ENCODE measurements at places on chromosomes 4 and X. TPM values are rescaled to one million over a fixed set of nuclear protein-coding genes. Genes with fewer than 3 reads are reported as not detected.
A peak's percentile ranks its signal among the peaks of the same experiment; 100 is the strongest.

DNA sequence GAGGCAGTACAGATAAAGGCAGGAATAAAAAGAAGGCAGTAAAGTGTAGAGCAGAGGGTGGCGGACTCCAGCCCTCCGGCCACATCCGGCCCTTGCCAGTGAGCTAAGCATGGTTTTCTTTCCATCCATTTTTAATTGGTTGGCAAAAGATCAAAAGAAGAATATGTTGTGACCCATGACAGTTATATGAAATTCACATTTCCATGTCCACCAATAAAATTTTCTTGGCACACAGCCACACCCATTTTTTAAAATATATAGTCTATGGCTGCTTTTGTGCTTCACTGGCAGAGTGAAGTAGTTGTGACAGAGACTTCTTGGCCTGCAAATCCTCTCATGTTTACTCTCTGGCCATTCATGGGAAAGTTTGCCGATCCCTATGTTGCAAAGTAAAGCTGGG is 29.8 kb downstream of the SLC9A6 start:
- no peak for ATAC-seq

Gene PCSK1N
- total RNA-seq = 7.4 TPM

DNA sequence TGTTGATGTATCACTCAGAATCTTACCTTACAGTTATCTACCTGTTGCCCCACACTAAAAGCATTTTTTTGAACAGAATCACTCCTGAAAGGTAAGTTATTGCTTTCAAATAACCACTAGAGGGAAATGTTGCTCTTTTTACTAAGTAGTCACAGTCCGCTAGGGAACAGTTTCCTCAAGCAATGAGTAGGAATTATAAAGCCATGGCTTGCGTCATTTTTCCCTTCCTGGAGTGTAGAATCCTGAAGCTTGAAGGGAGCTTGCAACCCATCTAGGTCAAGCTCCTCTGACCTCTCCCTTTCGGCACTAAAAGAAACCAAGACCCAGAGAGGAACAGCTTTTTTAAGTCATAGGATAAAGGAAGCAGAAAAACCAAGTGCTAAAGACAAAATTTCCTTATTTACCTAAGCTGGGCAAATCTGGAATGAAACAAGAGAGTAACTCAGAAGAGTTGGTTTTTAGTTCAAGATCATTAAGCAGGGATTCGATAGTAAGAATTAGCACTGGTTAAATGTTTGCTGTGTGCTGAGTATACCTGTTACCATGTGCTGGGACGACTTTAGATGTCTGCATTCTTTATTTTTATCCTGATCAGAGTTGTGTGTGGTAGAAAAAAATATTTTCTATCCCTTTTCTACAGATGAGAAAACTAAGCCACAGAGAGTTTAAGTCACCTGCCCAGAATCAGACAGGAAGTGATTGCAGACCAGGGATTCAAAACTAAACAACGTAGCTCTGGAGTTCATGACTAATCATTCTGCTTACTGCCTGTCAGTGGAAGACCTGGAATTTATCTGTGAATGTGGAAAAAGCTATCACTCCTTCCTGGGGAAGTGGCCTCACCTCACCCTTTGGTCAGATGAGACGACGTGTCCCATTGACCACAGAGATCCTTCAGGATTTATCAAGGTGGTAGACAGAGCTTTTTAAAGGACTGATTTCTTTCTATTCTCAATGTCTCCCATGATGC is 631.5 kb downstream of the RAB28 start:
- ATAC-seq = peak; percentile 77

DNA sequence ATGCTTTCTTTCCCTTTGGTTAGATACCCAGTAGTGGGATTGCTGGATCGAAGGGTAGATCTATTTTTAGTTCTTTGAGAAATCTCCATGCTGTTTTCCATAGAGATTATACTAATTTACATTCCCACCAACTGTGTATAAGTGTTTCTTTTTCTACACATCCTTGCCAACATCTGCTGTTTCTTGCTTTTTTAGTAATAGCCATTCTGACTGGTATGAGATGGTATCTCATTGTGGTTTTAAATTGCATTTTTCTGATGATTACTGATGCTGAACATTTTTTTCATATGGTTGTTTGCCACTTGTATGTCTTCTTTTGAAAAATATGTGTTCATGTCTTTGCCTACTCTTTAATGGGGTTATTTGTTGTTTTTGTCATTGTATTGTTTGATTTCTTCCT is 6.6 kb upstream of the AGA start:
- ATAC-seq = no peak

Gene TCEAL2
- total RNA-seq = 40.4 TPM

GRCh38 chr4:182760551-182761043 is 156.6 kb downstream of the DCTD start:
- no peak for ATAC-seq

Gene NUDT11
- total RNA-seq = 2.6 TPM

GRCh38 chr4:304969-305680 is at the start of gene ZNF732:
Gene ZNF732 (minus strand): TSS chr4:305474. CDS start chr4:305310, 164 bp downstream.
- ATAC-seq = peak; percentile 86

GRCh38 chr4:184477201-184477999 is 3.0 kb upstream of the IRF2 start:
- no peak for ATAC-seq

DNA sequence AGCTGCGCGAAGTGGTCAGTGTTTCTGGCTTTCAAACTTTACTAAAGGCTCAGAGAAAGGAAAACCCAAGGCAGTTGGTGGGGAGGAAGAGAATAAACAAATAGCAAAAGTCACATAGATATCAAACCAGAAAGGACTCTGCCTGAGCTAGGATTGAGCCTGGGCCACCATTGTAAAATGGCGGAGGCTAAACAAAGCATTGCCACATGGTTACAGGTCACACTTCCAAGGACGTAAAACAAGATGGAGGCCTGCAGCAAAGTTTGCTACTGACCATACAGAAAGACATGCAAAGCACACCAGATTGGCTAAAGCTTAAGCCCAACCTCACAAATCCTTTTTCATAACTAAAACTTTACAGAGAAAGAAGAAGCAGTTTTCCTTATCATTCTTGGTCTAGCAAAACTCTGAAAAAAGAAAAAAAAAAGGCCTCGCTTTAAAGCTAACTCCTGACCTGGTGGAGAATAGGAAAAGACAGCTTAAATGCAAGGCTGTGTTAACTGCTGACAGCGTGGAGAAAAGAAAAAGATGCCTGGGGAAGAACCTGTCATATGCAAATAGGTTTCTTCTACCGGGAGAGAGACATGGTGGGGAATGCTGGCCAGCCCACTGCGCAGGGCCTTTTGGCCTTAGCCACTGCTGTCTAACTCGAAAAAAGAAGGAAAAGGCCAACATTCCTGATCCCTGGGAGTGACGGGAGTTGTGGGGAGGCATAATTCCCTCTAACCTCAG is 81.8 kb upstream of the SMARCA5 start:
- ATAC-seq = no peak

Data from gastroesophageal sphincter (tissue), 4 donors.